ENCODE measurements at places on chromosomes 13 and 19. TPM values are rescaled to one million over a fixed set of nuclear protein-coding genes. Genes with fewer than 3 reads are reported as not detected.

DNA sequence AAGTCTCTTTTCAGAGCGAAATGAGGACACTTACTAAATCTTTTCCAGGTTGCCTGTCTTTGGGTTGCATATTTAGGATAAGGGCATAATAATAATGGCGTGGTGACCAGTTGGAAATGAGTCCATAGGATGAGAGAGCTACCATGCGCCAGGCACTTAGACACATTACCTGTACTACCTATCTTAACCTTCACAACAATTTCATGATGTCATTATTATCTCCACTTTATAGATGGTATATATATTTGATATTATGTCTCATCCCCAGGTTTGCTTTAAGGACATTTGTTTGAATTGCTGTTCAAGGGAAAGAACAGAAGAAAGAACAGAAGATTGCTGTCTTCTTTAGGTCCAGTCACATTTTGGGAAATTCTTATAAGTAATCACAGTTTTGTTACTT lies 182.0 kb upstream of the STARD13 start:
- no peaks in the 10 kb centered on the region for H3K4me1 ChIP-seq
- no peak overlapping the region for H3K4me3 ChIP-seq
- DNase-seq, result no peak
- H3K27me3 ChIP-seq, result no peaks in the 10 kb centered on the region

Gene ATP1A3
- total RNA-seq, result 0.10 TPM

DNA sequence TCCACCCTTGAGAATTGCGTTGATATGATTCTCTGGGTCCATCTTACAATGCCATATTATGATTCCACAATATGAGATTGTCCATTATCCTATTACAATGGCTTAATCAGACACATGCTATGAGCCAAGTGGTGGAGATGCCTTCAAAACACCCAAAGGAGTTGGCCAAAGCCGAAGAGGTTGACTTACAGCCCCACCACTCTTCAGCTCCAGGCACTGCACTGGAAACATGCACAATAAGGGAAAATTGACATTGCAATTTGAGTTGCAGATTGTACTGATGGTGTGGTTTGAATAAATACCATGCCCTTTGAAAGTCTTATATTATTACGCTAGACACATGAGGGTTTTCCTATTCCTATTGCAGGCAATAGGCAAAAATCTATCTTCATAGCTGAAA lies 75.4 kb upstream of the TNFSF11 start:
- DNase-seq, result no peak
- peaks cover 23% of the 10 kb centered on the region for H3K4me1 ChIP-seq
- H3K27ac ChIP-seq, result no peak overlapping the region
- no peak overlapping the region for H3K4me3 ChIP-seq
- no peaks in the 10 kb centered on the region for H3K36me3 ChIP-seq

GRCh38 chr13:113647351-113648215 lies 10.4 kb downstream of the ATP4B start:
- peak; percentile 95 for DNase-seq
- H3K27me3 ChIP-seq, result no peaks in the 10 kb centered on the region
- no peak overlapping the region for H3K4me3 ChIP-seq
- H3K27ac ChIP-seq, result peak overlapping the region; percentile 53

DNA sequence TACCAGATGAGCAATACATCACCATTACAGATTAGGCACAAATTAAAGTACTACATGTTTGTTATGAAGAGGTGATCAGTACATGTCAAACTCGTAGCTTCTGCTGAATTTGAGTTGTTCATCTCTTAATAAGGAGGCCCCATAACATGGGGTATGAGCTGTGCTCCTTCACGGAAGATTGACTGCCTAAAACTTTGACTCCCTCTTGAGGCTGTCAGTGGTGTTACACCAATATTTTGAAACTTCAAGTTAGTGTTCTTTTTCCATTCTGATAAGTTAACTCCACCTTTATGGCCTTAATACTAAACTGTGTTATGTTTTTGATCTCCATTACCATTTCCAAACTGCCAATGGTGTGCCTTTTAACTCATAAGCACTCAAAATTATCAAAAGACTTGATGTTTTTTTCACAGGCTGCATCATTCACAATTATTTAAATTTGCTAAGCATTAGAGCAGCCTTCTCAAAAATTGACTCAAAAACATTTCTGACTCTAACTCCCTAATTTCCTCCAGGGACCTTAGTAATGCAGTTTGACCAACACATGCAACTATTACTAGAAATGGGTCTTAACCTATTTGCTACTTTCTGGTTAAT lies 1591.5 kb downstream of the PCDH9 start:
- no peaks in the 10 kb centered on the region for H3K36me3 ChIP-seq
- no peaks in the 10 kb centered on the region for H3K27me3 ChIP-seq
- H3K4me1 ChIP-seq, result no peaks in the 10 kb centered on the region
- DNase-seq, result no peak

- no peaks in the 10 kb centered on the region for H3K27me3 ChIP-seq
- no peaks in the 10 kb centered on the region for H3K36me3 ChIP-seq
- H3K27ac ChIP-seq, result no peak overlapping the region
- no peak overlapping the region for H3K4me3 ChIP-seq
- H3K4me1 ChIP-seq, result peaks cover 47% of the 10 kb centered on the region
Measured at GRCh38 chr13:39407786-39408185, 195.2 kb downstream of the LHFPL6 start.

DNA sequence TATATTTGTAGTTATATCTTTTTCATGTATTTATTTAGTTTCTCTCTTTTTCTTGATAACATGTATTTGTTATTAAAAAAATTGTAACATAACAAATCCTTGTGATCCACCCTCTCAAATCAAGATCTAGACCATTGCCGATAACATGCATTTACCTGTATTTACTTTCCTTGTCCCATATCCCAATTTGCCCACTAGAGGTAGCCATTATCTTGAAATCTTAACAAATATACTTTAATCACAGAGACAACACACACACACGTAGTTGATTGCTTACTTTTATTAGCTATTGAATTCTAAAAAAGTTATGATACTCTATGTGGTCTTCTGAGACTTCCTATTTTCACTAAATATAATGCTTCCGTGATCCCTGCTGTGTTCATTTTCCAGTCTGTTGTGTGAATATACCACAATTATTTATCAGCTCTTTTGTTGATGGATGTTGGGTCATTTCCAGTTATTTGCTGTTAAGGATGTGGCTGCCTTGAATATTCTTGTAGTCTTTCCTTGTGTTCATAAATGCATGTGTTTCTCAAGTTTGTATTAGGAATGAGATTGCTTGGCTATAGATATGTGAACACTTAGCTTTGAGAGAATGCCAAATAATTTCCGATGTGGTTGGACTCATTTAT lies 31.3 kb upstream of the ZMYM2 start:
- no peaks in the 10 kb centered on the region for H3K27me3 ChIP-seq

DNA sequence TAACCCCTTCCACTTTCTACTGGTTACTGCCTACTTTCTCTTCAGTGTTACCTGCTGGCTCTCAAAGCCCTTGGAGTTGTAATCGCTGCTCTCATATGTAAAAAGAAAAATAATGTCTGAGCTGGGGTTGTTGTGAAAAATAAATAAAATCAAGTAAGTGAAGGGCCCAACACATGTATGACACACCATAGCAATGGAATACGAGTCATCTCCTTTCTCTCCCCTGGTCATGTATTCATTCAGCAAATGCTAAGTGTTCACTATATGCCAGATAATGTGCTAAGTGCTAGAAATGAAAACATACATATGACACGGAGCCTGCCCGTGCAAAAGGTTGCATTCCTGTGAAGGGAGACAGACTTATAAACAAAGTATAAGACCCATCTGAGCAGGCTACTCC lies 535.0 kb downstream of the RFC3 start:
- no peak for DNase-seq
- peaks cover 35% of the 10 kb centered on the region for H3K4me1 ChIP-seq
- H3K4me3 ChIP-seq, result no peak overlapping the region
- H3K27ac ChIP-seq, result no peak overlapping the region
- peaks cover 3% of the 10 kb centered on the region for H3K36me3 ChIP-seq

DNA sequence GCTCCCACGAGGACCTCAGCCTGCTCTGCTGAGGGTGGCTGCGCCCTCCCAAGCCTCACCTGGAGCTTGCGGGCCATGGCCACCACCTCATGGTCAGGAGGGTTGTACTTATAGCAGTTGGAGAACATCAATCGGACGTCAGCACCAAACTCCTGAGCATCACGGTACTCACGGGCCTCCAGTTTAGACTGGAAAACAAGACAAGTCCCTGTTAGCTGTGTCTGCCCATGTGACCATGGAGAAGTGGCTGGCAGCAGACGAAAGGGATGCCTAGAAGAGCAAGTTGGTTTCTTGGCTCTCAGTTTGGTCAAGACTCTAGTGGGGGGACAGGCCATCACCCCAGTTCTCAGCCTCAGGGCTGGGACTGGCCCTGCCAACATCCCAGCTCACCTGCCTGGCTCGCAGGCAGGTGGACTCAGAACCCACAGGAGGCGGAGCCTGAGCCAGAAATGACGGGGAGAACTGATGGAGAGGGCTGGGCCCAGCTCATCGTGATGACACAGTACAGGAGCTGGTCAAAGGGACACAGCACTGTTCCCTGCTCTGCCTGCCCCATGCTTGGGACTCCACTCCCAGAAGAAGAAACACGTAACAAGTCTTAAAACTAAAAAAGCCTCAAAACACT lies 31.2 kb upstream of the EPHX3 start:
- DNase-seq, result no peak
- H3K36me3 ChIP-seq, result peaks cover 24% of the 10 kb centered on the region

DNA sequence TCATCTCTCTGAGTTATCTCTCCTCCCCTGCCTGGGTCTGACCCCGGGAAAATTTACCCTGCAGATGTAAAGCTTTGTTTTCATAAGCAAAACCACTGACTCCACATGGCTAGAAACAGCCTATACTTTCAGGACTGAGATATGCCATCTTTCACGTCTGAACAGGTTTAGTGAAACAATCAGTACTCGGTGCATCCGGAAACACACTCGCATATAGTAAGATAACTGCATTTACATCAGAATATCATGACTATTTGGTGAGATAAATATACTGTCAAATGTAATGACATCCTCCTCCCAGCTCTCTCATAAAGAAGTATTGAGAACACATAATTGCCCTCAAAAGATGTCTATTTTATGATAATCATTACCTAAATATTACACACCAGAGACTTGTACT lies 172.8 kb downstream of the EFNB2 start:
- peaks cover 2% of the 10 kb centered on the region for H3K36me3 ChIP-seq
- H3K27ac ChIP-seq, result no peak overlapping the region
- no peak for DNase-seq
- H3K4me1 ChIP-seq, result peaks cover 20% of the 10 kb centered on the region
- H3K4me3 ChIP-seq, result no peak overlapping the region
